HS-5 (cell line): ENCODE measurements at places on chromosomes 7 and 10.

DNA sequence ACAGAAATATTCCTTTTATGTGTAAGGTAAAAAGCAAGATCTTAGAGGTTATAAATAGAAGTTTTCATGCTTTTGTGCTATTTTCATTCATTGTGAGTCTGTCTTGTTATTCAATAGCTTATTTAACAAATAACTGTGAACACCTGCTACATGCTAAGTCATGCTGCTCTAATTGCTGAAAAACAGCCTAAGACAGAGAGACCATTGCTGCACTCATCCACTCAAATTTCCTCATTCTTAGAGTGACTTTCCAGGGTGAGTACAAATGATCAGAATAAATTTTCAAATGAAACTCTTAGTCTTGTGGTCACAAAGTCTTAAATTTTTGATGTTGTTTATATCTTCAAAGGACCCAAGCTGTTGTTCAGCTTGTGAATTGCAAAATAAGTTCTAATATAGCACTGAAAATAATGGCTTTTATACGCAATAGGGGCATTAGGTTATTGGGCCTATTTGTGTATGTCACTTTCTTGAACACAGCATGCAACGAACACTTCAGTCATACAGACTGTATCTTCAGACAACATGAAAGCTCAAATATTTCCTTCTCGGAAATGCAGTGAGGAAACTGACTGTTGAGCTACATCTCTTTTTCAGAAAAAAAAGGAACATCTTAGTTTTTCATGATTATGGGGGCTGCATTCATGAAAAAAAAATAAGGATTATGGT lies 247.9 kb upstream of the PCDH15 start:
- DNase-seq = no peak

- DNase-seq = no peak
Observed at GRCh38 chr7:37016064-37016878, 292.0 kb upstream of the AOAH start.

DNA sequence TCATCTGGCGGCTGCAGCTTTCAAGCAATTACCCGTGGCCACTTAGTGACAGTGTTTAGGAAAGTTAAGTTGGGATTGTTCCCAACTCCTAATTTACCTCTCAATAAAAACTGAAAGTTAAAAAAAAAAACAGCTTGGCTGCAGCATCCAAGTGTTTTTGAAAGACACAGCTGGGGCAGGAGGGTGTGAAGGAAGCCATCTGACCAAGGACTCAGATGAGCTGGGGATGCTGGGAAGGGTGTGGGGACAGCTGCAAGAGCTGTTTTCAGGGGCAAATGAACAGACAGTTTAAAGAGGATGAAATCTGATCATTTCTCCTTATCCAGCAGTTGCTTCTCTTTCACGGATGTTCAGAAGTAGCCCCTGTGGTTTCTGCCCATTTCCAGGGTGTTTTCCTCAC lies 129.2 kb upstream of the CDCA7L start:
- DNase-seq = no peak

GRCh38 chr7:7786595-7786994 lies 68.2 kb upstream of the RPA3 start:
- no peak for DNase-seq

DNA sequence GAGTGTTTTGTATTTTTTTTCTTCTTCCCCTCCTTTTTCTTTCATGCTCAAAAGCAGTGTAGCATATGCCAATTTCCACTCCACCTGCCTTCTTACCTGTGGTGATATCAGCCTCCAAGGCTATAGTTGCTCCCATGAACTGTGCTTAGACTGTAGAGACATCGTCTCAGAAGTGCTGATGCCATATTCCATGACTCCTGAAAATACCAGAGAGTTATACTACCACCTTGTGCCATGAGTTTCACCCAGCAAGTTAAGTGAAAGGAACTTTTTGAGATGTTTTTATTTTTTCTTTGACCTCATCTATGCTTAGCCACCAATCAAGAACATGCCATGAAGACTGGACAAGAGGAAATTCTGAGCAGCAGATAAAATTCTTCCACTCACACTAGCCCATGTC lies 142.8 kb upstream of the SEMA3E start:
- DNase-seq = no peak

GRCh38 chr10:69456880-69457693 lies 5.8 kb downstream of the TSPAN15 start:
- no peak for DNase-seq
